ENCODE measurements at places on chromosomes 4 and X.

DNA sequence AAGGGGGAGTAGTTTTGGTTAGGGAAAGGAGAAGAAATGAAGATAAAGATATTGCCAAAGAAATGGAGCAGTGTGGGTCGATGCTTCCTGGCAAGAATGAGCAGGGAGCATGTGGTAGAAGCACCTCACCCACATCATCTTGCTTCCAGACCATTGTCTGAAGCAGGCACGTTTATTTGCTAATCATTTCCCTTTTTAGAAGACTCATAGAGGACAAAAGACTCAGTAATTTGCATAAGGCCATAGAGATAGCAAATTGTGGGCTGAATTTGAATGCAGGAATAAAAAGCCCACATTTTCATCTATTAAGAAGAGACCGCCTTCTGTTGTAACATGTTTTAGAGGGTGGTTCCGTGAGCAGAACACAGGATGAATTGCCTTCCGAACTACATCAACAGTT lies 275.2 kb upstream of the FAT4 start:
- no peak for DNase-seq

GRCh38 chr4:158809611-158810486 lies 41.0 kb downstream of the FNIP2 start:
- DNase-seq = peak; percentile 68

DNA sequence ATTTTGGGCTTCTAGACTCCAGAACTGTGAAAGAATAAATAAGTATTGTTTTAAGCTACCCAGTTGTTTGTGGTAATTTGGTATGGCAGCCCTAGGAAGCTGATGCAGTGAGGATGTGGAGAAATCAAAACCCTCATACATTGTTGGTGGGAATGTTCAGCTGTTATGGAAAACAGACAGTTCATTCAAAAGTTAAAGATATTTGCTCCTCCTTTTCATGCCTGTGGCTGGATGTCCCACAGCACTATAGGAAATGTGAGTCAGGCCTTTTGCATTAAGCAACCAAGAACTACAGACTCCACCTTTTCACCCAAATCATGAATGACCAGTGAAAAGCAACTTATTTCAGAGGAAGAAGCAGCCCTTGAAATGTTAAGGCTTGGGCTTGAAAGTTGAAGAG lies 6.7 kb downstream of the BBS12 start:
- DNase-seq = no peak

- no peak for DNase-seq
Observed at GRCh38 chr4:114021451-114021850, 42.0 kb upstream of the ARSJ start.

DNA sequence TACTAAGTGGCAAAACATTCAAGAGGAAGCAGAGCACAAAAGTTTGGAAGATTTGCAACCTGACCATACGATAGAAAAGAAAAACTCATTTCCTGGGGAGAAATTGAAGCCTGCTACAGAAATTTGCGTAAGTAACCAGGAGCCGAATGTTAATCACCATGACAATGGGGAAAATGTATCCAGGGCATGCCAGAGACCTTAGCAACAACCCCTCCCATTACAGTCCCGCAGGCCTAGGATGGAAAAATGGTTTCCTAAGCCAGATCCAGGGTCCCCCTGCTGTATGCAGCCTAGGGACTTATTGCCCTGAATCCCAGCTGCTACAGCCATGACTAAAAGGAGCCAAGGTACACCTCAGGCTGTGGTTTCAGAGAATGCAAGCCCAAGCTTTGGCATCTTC lies 472.2 kb upstream of the KLHL4 start:
- DNase-seq = no peak

- no peak for DNase-seq
Observed at GRCh38 chr4:94678896-94679295, 78.9 kb upstream of the BMPR1B start.

GRCh38 chr4:79334783-79335182 lies 8.9 kb upstream of the NAA11 start:
- peak; percentile 28 for DNase-seq

- DNase-seq = no peak
Observed at GRCh38 chrX:150731795-150732194, 38.6 kb downstream of the MTMR1 start.

DNA sequence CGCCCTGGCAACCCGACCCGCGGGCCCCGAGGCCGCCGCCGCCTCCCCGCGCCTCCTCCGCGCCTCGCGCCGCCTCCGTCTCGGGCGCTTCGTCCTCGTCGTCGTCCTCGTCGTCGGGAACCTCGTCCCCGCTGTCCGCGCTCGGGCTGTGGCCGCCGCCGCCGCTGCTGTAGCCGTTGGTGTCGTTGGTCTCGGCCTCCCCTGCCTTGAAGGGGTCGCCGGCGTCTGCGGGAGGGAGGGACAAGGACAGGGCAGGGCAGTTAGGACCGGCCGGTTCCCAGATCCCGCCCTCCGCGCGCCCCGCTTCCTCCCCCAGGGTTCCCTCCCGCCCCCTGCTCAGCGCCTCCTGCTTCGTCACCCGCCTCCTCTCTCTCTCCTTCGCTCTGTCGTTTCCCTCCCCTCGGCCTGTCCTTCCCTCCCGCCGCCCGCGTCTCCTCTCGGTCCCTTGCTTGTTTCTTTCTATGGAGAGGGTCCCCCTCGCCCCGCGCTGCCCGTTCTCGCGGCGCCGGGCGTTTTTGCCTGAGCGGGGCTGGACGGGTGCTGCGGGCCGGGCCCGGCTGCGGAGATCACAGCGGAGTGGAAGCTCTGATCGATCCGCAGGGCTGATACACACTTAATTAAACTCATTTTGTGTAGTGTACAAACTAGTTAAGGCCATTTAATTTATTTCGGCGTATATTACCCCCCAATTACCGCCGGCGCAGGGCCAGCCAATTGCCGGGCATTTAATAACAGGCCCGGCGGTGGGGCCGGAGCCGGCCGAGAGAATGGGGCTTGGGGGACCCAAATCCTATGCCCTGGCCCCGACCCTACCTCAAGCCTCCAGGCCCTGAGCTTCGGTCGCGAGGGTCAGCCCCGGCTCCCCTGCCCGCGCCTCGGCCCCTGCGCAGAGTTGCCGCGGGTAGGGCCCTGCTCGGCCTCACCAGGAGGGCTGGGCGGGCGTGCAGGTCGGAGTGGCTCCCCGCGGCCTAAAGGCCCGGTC lies 2.4 kb downstream of the NKX1-1 start:
- no peak for DNase-seq

GRCh38 chrX:6986915-6987314 lies 160.6 kb upstream of the STS start:
- DNase-seq = no peak

DNA sequence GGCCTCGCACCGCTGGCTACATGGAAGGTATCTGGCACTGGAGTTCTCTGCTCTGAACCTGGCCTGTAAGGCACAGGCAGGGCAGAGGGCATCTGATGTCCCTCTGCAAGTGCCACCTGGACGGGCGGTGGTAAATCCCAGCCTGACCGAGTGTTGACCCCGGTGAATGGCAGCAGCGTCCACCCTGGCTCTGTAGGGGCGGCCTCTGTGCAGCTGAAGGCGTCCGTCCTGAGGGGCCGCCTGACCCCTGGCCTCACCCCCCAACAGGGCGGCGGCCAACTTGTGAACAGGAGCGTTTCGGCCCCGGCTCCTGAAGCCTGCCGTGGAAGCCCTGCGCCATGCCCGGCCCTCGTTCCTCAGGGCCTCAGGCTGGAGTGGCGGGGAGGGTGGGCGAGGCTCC lies 51.4 kb downstream of the CPZ start:
- no peak for DNase-seq

DNA sequence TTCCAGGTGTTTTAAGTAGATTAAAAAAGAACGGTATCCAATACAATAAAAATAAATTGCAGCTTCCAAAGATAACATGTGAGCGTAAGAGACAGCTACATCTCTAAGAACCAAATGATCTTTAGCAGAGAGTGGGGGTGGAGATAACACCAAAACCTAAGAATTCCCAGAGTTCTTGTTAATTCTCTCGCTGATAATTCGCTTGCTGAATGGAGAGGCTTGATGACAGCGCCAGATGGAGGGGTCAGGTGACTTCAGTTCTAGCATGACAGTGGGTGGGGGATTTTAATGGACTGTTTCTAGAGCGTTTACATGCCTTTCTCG lies 2.3 kb downstream of the CLCN4 start:
- no peak for DNase-seq

DNA sequence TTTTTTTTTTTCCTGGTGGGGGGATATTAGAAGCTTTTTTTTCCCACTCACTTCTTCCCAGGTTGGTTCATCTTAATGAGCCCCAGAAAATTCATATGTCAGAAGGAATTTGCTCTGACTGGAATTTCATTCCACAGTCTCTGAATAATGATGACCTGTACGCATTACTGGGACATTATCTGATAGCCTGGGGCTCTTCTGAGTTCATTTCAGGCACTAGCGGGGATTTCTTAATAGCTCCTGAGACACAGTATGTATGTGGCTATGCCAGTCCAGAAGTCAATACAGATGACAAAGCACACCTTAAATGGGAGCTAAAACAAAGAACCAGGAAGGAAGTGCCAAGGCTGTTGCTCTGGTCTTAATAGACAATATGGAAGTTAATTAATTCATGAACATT lies 295.2 kb upstream of the IGFBP7 start:
- DNase-seq = no peak

GRCh38 chrX:916230-916599 lies 285.6 kb downstream of the SHOX start:
- no peak for DNase-seq

- DNase-seq = no peak
Observed at GRCh38 chr4:150562751-150563150, 19.2 kb upstream of the MAB21L2 start.

DNA sequence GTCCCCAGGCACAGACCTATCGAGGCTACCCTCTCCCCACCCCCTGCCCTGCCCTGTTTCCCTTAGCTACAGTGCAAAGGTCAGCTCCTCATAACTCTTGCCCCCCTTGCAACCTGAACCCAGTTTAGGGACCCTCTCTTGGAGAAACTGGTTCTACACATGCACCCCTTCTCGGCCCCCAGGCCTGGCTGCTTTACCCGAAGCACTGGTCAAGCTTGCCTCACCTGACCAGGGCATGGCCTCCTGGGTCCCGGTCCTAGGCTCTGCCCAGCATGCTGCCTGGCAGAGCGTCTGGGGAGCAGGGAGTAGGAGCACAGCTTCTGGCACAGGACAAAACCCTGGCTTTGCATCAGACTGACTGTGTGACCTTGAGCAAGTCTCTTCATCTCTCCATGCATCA lies 28.0 kb downstream of the ZNF185 start:
- DNase-seq = no peak

- DNase-seq = peak; percentile 29
Observed at GRCh38 chr4:7691982-7692381, 247.7 kb downstream of the AFAP1 start.

GRCh38 chrX:134909261-134909660 lies 81.5 kb upstream of the SMIM10 start:
- DNase-seq = no peak

DNA sequence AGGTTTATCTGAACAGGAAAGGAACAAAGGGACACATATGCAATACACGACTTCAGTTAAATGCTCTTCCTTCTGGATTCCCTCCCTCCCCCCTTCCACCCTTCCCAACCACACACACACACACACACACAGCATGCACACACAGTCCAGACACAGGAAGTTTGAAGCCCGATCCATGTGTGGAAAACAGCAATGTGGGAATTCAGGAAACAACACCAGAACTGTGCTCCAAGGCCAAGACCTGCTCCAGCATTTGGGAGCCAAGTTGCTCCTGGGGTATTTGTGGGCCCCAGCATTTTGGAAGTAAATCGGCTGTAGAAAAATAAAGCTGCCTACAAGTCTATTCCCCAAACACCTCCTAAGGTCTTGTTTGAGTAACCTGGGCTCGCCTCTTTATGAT lies 5.6 kb upstream of the AMOT start:
- no peak for DNase-seq

DNA sequence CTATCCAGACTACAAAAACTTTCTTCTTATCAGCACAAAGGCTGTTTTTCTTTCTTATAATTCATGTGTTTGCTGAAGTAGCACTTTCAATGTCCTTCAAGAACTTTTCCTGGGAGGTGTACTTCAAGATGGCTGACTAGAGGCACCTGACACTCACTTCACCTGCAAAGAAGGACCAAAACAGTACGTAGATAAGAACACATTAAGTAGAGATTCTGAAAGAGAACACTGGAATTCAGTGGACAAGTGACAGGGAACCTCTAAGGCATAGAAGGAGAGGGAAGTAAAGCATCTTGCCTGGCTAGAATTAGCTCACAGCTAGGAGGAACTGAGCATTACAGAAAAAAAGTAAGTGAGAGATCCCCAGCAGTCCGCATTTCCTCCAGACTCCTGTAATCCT lies 21.7 kb upstream of the BMP15 start:
- DNase-seq = no peak

- DNase-seq = no peak
Observed at GRCh38 chr4:164821711-164822110, 55.3 kb upstream of the APELA start.

DNA sequence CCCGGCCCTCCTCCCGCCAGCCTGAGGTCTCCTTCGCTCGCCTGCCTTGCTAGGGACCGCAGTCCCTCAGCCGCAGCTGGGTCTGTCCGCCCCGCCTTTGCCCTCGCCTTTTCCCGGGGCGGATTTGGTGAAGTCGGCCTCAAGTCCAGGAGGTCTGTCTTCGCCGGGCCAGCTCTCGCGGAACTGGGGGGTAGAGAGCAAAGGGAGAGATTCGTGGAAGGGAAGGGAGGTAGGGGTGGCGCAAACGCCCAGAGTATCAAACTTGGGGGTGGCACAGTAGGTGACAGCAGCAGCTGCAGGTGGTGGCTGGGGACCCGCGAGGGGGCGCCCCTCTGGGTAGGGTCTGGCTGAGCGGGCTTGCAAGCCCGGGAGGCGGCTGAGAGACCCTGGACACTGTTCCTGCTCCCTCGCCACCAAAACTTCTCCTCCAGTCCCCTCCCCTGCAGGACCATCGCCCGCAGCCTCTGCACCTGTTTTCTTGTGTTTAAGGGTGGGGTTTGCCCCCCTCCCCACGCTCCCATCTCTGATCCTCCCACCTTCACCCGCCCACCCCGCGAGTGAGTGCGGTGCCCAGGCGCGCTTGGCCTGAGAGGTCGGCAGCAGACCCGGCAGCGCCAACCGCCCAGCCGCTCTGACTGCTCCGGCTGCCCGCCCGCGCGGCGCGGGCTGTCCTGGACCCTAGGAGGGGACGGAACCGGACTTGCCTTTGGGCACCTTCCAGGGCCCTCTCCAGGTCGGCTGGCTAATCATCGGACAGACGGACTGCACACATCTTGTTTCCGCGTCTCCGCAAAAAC lies at the start of gene NPY2R:
NPY2R (plus strand) TSS at position 379 of the 797 bp plus-strand sequence. CDS start 5,304 bp downstream, outside the sequence.
- DNase-seq = no peak

- no peak for DNase-seq
Observed at GRCh38 chrX:57583477-57583876, 8.3 kb upstream of the ZXDB start.

DNA sequence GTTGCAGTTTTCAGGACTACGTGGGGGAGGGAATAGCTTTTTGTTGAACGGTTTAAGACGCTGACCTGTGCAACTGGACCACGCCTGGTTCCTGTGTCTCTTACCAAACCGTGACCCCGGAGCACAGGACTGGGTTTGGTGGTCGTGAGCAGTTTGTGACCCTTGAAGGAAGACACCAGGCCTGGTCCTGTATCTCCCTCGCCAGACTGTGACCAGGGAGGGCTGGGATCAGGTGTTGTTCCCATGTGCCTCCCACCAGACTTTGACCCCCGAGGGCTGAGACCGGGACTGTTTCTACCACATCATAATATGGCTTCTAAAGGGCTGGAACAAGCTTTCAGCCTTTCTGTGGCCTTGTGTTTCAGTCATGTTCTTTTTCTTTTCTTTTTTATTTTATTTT lies 683 bp downstream of the EBP start:
- no peak for DNase-seq

- DNase-seq = no peak
Observed at GRCh38 chr4:90444904-90445303, 317.7 kb downstream of the CCSER1 start.

GRCh38 chrX:1334854-1335253 lies 1.7 kb upstream of the IL3RA start:
- no peak for DNase-seq
